ENCODE measurements at places on chromosomes 1 and 21. TPM values are rescaled to one million over a fixed set of nuclear protein-coding genes. Genes with fewer than 3 reads are reported as not detected.
A peak's percentile ranks its signal among the peaks of the same experiment; 100 is the strongest.

Gene GUCA2A
- total RNA-seq = not detected

Gene TFF3
- not detected for total RNA-seq

Gene SPAG17
- not detected for total RNA-seq

Gene OR2L5
- not detected for total RNA-seq

Gene PRAMEF15
- not detected for total RNA-seq

Gene SPRR3
- not detected for total RNA-seq

Gene IFI44L
- 2.3 TPM for total RNA-seq

Gene KRTAP10-5
- not detected for total RNA-seq

Gene MAD2L2
- total RNA-seq = 60.1 TPM

Gene FOXD2
- total RNA-seq = 0.22 TPM

Gene FALEC
- total RNA-seq = not detected

Gene SLC22A15
- 0.68 TPM for total RNA-seq

Gene SLAMF1
- 75.0 TPM for total RNA-seq

Gene PLEKHG5
- 2.2 TPM for total RNA-seq

Gene IL19
- not detected for total RNA-seq

Gene LCE2A
- total RNA-seq = not detected

Gene CRYZ
- total RNA-seq = 13.7 TPM

Gene DNAJC6
- total RNA-seq = 5.6 TPM

Gene TAF13
- 40.9 TPM for total RNA-seq

GRCh38 chr1:37714689-37715088 is 22.4 kb downstream of the CDCA8 start:
- DNase-seq = no peak

- DNase-seq = peak; percentile 7
Measured at GRCh38 chr1:38872401-38873026, 634 bp downstream of the MYCBP start.

DNA sequence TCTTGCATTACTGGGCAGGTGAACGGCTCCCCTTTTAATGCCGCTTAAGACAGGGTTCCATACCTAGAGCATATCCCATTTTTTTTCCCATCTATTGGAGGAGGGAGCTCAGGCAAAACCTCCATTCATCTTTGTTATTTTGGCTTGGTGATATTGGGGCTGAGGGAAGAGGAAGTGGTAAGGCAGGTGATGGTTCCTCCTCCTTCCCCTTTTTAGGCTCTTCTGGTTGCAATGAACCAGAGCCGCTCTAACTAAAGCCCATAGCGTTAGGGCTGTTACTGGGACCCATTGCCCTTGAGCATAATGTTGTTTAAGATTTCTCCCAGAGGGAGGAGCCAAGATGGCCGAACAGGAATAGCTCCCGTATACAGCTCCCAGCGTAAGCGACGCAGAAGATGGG is 21.1 kb downstream of the PYHIN1 start:
- DNase-seq = no peak

DNA sequence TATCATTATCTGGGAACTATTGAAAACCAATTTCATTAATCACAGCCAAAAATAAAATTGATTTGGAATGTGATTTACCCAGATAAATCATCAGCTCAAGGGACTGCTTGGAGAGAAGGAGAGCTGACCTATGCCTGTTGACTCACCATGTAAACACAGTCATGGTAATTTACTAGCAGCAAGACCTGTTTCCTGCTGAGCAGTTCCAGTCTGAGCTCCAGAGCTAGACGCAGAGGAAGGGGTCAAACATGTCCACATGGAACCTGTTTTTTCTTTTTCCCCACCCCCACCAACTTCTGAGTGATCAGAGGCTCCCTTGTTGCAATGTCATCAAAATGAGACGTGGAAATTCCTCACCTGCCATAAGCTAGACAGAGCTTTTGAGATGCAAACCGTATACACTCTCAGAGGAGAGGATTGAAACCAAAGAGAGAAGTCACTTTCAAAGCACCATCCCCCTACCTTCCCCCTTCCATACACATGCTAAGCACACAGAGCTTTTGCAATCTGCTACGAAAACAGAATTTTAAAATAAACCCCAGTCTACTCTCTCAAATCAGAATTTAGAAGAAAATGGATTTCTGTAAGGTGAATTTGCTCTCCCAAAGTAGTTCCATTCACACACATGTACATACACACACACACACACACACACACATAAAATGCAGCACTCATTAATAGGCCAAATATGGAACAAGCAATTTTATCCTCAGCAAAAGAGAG is 55.9 kb upstream of the PTGFRN start:
- no peak for DNase-seq

DNA sequence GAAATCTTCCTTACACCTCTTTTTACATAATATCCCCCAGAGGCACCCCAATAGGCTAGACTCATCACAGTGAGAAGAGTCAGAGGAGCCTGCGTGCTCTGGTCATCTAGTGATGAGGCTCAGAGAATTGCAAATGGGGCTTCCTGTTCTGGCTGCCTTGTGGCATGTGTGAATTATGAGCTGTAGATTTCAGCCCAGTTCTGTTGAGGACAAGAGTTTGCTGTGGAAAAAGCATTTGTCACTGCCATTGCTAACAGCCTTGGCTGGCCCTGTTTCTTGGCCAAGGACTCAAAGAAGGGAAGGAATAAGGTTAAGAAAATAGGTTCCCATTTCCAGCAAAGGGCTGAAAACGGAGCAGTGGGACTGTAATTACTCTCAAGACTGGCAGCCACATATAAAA is 30.7 kb downstream of the MRAP start:
- DNase-seq = no peak

DNA sequence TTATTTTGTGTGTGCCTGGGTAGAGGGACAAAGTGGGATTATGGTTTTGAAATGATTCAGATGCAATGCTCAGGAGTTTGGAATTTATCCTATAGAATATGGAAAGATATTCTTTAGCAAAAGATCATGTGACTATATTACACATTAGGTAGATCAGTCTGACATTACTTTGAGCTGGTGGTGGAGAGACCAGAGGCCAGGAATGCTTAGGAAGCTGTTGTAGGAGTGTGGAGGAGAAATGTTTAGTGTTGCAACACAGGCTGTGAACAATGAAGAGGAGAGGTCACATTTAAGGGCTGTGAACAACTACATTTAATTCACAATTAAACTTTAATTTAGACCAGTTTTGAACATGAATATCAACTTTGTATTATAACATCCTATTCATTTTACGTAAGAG is 45.3 kb upstream of the PODN start:
- DNase-seq = no peak

DNA sequence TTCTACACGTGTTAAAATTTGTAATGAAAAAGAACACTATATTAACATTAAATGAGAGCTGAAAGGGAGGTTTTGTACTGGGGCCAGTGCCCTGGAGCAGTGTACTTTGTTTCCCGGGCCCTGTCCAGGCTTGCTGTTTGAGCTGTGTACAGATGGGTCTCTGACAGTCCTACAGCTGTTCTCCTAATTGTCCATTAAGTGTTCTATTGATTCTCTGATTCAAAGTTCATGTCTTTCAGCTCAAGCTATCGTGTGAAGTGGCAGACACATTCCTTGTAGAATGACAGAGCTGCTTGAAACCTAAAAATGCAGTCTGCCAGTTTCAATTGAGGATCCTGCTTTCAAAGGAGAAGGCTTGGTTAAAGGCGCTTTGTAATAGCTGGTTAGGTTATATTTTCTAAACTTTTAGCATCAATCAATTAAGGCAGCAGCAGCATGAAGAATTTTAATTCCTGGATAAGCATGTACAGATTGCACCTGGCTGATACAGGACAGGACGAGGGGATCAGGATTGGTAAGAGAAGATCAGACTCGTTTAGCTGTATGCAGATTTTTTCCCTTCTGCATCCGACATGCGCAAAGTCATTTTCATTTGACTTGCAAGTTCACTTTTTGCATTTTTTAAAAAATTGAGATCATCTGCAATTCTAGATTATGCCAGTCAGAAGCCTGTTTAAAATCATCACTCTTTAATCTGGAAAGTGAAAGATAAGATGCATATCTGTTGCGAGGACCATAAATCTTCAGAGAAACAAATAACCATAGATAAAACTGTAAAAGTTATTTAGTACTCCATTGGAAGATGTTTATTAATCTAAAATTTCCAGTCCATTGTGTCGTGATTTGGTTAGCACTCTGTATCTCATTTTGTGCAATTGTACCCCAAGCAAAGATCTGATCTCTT is 98.5 kb downstream of the ATG4C start:
- no peak for DNase-seq

DNA sequence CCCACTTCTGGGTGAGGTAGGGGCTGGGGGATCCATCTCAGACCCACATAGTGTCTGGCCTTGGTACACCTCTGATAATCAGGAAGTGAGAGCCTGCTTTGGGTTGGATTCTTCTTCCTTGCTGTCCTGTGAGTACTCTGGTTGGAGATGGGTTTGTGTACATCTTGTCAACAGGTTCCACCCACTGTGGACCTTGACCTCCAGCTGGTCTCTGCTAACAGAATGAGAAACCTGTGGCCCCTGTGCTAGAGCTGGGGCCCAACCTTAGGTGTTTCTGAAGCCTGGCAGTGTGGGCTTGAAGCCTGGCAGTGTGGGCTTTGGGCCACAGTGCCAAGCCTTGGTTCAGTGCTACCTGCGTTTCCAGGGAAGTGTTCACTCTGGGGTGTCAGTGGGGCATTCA is 2.6 kb downstream of the ZBTB48 start:
- DNase-seq = no peak

Data from CD8-positive, alpha-beta memory T cell (primary cell).